ENCODE measurements at places on chromosomes 6 and 20.
A peak's percentile ranks its signal among the peaks of the same experiment; 100 is the strongest.

- DNase-seq: no peak
Observed at GRCh38 chr20:21273755-21274386, 29.3 kb upstream of the XRN2 start.

DNA sequence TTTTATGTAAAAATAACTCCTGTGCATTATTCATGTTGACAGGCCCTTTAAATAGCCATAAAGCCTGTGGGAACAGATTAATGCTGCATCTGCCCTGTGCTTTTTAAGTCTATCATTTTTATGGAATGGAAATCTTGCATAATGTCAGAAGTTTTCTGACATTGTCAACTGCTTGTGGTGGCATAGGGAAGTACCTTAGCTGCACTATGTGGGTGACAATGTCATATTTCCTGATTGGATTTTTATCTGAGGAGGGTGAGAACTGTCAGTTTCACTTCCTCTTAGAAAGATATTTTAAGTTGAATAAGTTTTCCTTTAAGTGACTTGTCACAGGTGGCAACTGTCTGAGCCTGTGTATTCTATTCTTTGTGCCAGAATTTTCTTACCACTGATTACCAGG, 267.9 kb downstream of the PLCB1 start:
- DNase-seq: peak; percentile 92

DNA sequence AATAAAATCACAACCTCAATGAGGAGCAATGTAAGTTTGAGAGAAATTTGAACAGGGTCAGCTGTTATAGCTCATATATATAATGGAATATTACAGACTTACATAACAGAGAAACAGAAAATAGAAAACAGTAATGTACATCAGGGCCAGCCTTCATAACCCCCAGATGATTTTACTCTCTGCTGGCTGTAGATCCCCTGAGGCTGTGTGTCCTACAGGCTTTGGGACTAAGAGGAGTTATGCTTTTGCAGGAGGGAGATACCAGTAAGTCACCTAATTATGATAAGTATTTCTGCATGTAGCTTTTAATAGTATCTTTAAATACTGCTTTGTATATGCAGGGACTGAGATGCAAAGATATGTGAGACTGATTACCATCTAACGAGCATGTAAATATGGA, 105.8 kb upstream of the ASCC3 start:
- no peak for DNase-seq

DNA sequence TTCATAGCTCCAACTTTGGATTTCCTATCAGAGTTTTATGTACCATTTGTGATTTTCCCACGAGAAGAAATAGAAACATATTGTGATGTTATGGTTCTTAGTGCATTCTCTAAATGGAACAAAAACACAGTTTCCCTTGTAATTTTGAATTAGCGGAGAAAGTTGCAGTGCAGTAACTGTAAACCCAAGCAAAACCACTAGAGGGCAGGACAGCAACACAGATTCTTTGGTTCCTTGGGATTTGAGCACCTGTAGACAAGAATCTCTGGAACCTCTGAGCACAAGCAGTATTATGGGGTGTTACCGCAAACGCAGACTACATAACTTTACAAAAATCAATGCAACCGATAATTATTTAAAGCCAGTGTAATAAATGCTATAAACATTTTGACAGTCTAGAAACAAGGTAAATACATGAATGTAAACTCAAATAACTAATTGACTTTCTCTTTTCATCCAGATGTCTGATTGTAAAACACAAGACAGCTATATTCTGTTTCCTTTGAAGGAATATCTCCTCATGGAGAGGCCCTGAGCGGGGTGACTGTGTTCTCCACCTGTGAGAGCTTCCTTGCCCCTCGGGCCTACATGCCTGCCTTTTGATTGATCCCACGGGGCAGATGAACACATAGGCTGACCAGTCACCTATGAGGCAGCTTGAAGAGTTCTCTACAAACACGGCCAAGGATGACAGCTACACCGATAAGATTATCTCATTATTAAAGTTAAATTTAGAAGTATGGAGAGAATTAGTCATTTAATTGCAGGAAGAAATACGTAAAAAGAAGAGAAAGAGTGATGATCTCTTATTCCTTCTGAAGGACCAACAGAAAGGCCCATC, 67.5 kb upstream of the COL21A1 start:
- DNase-seq: no peak

DNA sequence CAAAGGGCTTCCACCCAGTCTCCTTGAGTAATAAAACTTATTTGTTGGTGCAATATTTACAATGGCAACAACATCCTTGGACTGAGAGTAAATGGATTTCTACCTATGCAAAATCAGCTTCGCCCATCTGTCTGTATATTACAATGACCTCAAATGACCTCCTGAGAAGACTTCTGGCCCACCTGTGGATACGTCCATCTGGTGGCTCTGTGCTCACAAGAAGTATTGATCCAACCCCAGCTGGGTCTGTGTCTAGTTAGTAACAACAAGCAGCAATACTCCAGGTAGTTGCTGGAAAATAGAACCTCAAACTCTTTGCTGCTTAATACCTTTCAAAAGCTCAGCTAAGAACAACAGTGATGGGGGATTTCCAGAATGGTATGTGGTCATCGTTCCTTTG, 34.7 kb upstream of the GSTA4 start:
- no peak for DNase-seq

DNA sequence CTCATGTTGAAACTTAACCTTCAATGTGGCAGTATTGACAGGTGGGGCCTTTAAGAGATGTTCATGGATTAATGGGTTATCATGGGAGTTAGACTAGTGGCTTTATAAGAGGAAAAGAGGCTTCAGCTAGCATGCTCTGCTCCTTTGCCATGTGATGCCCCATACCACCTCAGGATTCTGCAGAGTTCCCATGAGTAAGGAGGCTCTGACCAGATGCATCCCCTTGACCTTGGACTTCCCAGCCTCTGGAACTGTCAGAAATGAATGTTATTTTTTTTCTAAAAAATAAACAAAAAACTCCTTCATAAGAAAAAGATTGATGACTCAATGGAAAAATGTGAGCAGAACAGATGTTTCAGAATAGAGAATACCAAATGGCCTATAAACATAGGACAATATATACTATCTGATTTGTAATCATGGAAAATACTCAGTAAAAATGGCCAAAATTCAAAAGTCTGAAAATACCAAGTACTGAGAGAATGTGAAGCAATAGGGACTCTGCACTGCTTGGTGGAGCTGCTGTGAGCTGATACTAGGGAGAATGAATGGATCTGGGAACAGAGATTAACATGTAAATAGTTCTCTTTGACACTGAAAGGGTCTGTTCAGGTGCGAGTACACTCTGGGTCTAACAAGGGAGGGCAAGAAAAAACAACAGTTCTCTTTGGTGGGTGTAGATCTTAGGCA, 7.4 kb upstream of the TRIM39 start:
- no peak for DNase-seq

DNA sequence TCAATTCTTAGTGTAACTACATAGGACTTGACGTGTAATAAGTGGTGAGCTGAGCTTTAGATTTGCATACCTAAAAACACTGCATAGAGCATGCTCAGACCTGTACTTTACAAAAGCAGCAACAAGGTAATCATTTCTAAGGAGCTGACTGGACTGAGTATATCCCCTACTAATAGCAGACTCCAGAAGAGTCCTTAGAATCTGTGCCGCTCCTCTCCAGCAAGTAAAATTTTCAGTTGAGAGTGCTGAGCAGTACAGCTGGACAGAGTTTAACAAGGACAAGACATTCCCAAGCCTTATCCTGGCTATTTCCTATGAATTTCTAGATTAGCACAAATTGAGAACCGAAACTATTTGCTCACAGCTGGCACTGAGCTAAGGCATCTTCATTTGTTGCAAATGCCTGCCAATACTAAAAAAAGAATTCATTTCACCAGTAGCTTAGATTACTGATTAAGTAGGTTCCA, 26.1 kb upstream of the KLHL31 start:
- DNase-seq: peak; percentile 25

- no peak for DNase-seq
Observed at GRCh38 chr6:19838442-19839236, 1.5 kb downstream of the ID4 start.

DNA sequence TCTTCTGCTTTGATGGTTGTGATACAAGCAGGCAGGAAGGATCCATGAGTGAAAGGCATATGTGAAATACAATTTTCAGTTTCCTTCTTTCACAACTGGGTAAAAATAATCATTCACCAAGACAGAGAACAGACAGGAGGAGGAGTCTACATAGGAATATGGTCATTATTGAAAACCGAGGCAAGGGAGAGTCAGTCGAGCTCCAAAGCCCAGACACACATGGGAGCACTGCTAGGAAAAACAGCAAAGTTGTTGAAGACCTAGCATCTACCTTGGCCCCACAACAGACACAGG, 260.6 kb downstream of the ERMARD start:
- no peak for DNase-seq

GRCh38 chr6:73032586-73032985, 192.7 kb downstream of the KHDC1L start:
- no peak for DNase-seq

DNA sequence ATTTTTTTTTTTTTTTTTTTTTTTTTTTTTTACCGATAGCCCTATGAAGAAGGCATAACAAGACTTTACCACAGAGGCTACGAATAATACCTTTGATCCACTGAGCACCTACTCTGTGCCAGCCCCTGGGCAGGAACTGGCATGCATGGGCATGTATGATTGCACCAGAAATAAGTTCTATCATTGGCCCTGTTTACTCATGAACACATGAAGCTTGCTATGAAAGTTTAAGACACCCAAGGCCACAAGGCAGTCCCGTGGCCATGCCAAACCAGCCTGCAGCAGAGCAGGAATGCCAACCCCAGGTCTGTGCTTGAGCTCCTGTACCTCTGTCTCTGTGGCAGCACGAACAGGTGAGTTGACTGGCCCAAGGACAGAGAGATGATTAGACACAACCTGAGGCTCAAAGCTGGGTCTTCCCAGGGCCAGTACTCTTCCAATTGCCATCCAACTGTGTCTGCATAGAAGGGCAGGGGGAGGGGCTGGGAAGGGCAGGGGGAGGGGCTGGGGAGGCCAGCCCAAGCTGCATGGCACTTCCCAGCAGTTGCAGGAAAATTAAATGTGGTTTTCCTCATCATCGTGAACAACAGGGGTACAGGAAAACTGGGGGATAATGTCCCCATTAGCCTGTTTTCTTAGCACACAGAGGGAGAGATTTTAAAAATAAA, 63.5 kb downstream of the LRFN2 start:
- DNase-seq: no peak

DNA sequence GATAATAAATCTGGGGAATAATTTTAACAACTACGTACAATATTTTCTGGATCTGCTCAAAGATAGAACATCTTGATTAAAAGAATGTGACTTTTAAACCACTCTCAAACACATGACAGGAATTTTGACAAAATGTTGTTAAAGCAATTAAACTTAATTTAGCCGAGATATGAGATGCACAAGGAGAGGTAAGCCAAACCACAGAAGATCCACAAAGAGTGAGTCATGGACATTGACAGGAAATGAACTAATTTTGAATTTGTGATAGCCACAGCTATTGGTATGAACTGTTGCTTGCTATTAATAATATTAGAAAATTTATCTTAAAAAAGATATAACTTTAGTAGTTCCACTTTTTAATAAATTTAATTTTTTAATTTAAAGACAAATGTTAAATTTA, 27.8 kb upstream of the VGLL2 start:
- DNase-seq: no peak

- DNase-seq: no peak
Observed at GRCh38 chr20:31667315-31668285, 29.9 kb downstream of the COX4I2 start.

GRCh38 chr20:20427227-20427864, 59.4 kb downstream of the INSM1 start:
- DNase-seq: no peak

GRCh38 chr6:100630536-100630935, 165.8 kb upstream of the SIM1 start:
- DNase-seq: no peak

DNA sequence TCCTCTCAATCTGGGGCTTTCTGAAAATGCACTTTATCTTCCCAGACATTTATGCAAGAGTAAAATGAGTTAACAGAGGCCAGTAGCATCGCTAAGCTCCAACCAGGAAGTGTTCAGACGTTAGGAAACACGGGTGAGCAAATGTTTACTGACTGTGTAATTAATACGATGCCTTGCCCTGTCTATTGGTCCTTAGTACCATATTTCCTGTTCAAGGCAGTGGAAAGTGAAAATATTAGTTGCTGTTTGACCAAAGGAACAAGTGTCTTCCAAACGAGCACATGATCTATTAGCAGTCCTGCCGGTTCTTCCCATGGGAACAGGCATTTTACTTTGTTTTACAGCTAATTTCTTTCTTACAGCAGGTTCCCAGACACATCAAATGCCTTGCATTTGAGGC, 311.1 kb upstream of the JAG1 start:
- DNase-seq: no peak

DNA sequence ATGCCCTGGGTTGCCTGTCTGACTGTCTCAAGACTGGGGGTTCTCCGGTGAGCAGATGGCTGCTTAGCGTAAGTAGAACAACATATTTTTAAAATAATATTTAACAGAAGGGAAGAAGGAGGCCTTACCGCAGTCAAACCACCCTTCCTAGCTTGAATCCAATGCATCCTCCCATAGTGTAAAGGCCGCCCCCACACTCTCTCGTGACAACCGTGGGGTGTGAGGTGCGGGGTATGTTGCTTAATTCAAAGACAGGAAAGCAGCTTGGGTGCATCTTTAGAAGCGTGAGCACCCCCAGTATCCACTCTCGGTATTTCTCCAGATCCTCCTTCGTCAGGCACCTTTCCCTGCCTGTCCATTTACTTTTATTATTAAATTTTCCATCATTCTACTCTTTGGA, 501.2 kb upstream of the CDH4 start:
- no peak for DNase-seq

DNA sequence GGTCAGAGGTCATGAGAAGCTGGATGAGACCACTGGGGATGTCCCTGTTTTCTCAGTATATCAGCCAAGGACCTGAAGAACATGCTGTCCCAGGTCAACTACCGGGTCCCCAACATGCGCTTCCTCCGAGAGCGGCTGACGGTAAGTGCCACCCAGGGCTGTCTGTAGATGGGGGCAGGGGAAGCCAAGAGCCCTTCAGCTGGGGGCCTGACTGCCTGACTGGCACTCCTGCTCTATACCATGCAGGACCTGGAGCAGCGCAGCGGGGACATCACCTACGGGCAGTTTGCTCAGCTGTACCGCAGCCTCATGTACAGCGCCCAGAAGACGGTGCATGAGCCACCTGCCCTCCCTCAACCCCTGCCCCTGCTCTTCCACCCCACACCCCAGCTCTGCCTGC, 25.1 kb downstream of the PLCG1 start:
- no peak for DNase-seq

DNA sequence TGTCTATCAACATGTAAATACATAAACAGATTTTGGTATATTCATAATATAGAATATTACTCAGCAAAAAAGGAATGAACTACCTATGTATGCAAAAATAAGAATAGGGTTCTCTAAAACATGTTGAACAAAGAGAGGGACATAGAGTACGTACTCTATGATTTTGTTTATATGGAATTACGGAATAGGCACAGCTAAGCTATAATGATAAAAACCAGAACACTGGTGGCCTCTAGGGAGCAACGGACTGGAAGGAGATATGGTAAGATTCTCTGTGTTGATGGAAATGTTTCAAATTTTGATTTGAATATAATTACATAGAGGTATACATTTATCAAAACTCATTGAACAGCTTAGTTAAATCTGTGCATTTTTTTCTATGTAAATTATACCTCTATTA, 19.6 kb downstream of the ADGRG6 start:
- no peak for DNase-seq
